ENCODE measurements at places on chromosomes 1 and 21. TPM values are rescaled to one million over a fixed set of nuclear protein-coding genes. Genes with fewer than 3 reads are reported as not detected.

Gene NPPA
- total RNA-seq = not detected

Gene CD53
- 7.2 TPM for total RNA-seq

Gene KRTAP13-3
- total RNA-seq = not detected

Gene PAX7
- not detected for total RNA-seq

Gene PTGER3
- total RNA-seq = 0.94 TPM

Gene SESN2
- total RNA-seq = 3.4 TPM

Measured in parietal lobe (tissue), 2 donors.